ENCODE measurements at places on chromosomes 3 and 15. TPM values are rescaled to one million over a fixed set of nuclear protein-coding genes. Genes with fewer than 3 reads are reported as not detected.

GOLGA8O gene
- 1.1 TPM for total RNA-seq

CFAP91 gene
- total RNA-seq = 4.3 TPM

- H3K4me1 ChIP-seq = peaks cover 11% of the 10 kb centered on the region
- H3K36me3 ChIP-seq = no peaks in the 10 kb centered on the region
- no peak overlapping the region for H3K4me3 ChIP-seq
- H3K27me3 ChIP-seq = no peaks in the 10 kb centered on the region
- peak; percentile 57 for DNase-seq
Observed at GRCh38 chr15:40770147-40770721, 454 bp downstream of the C15orf62 start.

GRCh38 chr3:46615050-46615775 lies 2.9 kb downstream of the FAM240A start:
- no peaks in the 10 kb centered on the region for H3K4me1 ChIP-seq
- no peak overlapping the region for H3K27ac ChIP-seq
- H3K4me3 ChIP-seq = no peak overlapping the region
- no peak for DNase-seq
- no peaks in the 10 kb centered on the region for H3K36me3 ChIP-seq
- H3K27me3 ChIP-seq = no peaks in the 10 kb centered on the region

DNA sequence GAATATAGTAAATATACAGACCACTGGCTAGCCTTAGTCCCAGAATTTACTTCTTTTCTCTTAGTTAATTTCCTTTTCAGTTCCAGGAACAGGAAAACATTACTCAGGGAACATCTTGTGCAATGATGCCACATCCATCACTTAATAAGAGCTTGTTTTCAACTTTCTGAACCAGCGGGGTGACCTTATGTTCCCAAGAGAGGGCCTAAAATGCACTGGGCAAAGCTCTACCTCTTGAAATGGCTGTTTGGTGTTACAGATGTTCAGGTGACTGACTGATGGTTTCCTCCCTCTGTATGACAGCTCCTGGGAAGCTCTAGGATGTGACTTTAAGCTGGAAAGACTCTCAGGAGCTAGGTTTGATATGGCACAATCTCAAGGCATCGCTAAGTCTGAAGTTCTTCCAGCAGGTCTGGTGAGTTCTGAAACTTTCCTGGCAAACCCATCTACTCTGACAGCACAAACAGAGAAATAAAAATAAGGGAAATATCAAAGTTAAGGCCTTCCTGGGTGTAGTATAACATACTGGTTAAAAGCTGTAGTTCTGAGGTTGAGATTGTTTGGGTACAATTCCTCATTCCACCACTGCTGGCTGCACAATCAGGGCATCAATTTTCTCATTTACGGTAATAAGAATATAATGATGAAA lies 98.6 kb downstream of the ZIC1 start:
- no peaks in the 10 kb centered on the region for H3K27me3 ChIP-seq
- no peak overlapping the region for H3K4me3 ChIP-seq
- H3K27ac ChIP-seq = no peak overlapping the region
- no peak for DNase-seq
- H3K36me3 ChIP-seq = no peaks in the 10 kb centered on the region
- no peaks in the 10 kb centered on the region for H3K4me1 ChIP-seq

Data from breast epithelium (tissue), 4 donors.